ENCODE measurements at places on chromosomes 13 and 19.

- no peak for DNase-seq
Observed at GRCh38 chr13:106133025-106133424, 402.4 kb downstream of the EFNB2 start.

- DNase-seq, result peak; percentile 9
Observed at GRCh38 chr13:102555914-102556553, 40.8 kb upstream of the TPP2 start.

- DNase-seq, result no peak
Observed at GRCh38 chr13:48586591-48587103, 53.8 kb upstream of the RCBTB2 start.

GRCh38 chr19:45769821-45770191 lies 754 bp upstream of the SIX5 start:
- peak; percentile 87 for DNase-seq

DNA sequence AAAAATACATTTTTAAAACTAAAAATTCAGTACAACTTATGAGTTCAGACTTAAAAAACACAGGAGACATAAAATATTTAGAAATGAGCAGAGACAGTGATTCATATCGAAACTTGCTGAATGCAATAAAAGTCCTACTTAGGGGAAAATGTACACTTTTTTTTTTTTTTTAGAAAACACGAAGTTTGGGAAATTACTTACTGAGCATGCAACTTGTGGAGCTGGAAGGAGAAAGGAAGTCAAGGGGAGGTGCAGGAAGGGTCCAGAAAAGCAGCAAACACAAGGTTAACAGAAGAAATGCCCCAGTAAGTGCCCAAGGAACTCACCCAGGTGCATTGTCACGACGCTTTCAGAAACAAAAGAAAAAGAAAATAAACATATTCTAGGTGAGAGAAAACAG lies 18.6 kb upstream of the LAIR1 start:
- no peak for DNase-seq

- no peak for DNase-seq
Observed at GRCh38 chr13:95485518-95486144, 66.9 kb upstream of the CLDN10 start.

GRCh38 chr19:50882188-50882587 lies 8.9 kb downstream of the KLK2 start:
- no peak for DNase-seq

GRCh38 chr13:113510871-113511270 lies 20.4 kb upstream of the DCUN1D2 start:
- DNase-seq, result no peak

DNA sequence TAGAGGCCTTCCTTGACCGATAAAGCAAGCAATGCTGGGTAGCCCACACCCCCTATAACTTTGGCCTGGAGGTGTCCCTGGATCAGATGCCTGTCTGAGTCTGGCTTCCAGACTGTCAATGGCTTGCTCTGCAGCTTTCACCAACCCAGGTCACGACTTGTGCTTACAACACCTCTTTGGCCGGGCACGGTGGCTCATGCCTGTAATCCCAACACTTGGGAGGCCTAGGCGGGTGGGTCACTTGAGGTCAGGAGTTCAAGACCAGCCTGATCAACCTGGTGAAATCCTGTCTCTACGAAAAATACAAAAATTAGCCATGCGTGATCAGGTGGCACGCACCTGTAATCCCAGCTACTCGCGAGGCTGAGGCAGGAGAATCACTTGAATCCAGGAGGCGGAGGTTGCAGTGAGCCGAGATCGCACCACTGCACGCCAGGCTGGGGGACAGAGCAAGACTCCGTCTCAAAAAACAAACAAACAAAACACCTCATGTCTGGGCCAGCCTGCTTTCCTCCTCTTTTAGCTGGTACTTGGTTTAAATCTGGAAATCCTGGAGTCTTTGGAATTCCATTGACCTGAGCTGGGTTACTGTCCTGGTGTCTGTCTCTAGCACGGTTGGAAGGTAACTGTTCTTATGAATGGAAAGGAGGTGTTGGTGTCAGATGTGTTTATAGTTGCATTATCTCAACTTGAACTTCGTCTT lies 10.3 kb upstream of the GARRE1 start:
- DNase-seq, result no peak

- no peak for DNase-seq
Observed at GRCh38 chr13:110294146-110294545, 12.8 kb downstream of the COL4A1 start.

GRCh38 chr13:31846961-31847752 lies 107.8 kb downstream of the RXFP2 start:
- DNase-seq, result peak; percentile 25

GRCh38 chr13:30736461-30737320 lies 1.3 kb downstream of the ALOX5AP start:
- no peak for DNase-seq

- no peak for DNase-seq
Observed at GRCh38 chr19:8244442-8244841, 35.3 kb downstream of the CERS4 start.

DNA sequence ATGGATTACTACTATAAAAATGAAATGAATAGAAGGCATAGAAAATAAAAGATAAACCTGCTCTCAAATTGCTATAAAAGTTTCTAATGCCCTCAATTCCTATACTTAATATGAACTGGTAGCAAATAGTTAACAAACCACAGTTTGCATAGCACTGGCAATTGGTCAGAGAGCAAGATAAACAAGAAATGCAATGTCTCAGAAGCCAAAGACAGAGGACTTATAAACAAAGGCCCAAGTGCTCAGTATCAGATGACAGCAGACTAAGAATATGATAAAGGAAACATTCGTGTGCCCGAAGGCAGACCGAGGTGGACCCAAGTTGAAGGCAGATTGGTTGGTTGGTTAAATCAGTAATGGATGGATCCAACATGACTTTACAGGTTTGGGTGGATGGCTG lies 50.6 kb downstream of the IPO5 start:
- no peak for DNase-seq

- no peak for DNase-seq
Observed at GRCh38 chr19:47005873-47006272, 13.8 kb upstream of the NPAS1 start.

DNA sequence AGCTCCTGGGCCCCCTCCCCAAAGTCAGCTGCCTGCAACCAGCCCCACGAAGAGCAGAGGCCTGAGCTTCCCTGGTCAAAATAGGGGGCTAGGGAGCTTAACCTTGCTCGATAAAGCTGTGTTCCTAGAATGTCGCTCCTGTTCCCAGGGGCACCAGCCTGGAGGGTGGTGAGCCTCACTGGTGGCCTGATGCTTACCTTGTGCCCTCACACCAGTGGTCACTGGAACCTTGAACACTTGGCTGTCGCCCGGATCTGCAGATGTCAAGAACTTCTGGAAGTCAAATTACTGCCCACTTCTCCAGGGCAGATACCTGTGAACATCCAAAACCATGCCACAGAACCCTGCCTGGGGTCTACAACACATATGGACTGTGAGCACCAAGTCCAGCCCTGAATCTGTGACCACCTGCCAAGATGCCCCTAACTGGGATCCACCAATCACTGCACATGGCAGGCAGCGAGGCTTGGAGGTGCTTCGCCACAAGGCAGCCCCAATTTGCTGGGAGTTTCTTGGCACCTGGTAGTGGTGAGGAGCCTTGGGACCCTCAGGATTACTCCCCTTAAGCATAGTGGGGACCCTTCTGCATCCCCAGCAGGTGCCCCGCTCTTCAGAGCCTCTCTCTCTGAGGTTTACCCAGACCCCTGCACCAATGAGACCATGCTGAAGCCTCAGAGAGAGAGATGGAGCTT lies 4.7 kb upstream of the CEACAM5 start:
- no peak for DNase-seq

DNA sequence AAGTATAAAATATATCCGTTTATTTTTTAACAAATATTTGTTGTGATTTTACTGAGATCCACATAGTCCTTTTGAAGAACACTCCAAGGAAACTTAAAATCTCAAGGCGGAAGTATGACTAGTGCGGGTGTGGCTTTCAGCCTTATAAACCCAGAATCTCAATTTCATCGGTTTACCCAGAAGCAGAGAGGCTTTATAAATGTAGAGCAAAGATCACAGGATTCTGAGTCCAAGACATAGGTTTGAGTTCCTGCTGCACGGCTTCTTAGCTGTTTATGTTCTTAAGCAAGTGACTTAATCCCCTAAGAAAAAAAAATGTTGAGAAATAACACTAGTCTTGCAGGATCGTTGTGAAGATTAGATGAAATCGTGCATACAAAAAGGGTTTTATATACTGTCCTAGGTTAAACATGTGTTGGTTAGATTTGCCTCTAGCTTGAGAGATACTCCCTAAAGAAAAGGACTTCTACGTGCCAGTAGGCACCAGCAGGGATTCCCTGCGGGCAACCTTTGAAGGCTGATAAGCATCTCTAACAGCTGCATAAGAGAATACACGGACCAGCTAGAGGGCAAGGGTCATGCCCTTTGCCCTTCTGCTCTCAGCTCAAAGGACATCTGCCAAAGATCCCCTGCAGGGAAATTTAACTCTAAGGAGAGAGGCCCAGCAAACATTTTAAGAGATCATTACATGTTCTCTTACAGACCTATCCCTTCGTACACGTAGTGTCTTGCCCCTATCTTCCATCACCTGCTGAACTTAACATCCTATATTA lies 130.4 kb upstream of the MIR17HG start:
- DNase-seq, result no peak

DNA sequence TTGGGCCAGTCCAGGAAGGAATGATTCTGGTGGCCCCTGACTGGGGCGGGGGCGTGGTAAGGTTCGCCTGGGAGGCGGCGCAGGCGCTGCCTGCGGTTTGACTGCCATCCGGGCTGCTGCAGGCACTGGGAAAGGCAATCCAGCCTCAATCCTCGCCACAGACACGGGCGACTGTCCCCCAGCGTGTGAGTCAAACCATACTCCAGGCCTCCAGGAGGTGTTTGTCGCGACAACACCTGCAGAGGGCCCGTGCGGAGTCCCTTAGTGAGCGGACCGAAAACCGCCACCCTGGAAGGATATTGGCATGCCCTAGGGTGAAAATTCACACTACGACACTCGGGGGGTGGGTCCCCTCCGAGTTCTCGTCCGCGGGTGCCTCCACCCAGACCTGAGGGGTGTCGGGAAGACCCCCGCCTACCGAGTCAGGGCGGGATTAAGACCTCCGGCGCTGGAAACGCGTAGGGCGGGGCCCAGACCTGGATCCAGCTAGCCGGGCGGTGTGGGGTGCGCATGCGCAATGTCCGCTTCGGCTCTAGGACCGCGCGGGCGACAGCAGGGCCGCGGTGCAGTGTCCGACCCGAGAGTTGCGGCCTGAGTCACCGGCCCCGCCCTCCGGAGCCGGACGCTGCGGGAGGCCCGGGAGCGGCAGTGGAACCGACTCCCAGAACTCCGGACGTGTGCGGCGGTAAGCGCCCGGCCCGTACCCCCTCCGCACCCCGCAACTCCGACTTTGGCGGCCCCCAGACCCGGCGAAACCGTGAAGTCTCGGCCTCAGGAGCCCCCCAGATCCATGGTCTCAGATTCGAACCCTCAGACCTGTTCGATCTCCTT lies at the start of gene CAPNS1:
CAPNS1 (plus strand) TSS at position 594 of the 831 bp plus-strand sequence. CDS start 946 bp downstream, outside the sequence.
- peak; percentile 96 for DNase-seq

Measured in right kidney (tissue), 9 donors.